Stimulated activated CD8-positive, alpha-beta memory T cell treated with anti-CD3 and anti-CD28 coated beads, Interleukin-7, amount 100 ng/mL, for 48 hours (primary cell): ENCODE measurements at places on chromosomes 16 and 17.

DNA sequence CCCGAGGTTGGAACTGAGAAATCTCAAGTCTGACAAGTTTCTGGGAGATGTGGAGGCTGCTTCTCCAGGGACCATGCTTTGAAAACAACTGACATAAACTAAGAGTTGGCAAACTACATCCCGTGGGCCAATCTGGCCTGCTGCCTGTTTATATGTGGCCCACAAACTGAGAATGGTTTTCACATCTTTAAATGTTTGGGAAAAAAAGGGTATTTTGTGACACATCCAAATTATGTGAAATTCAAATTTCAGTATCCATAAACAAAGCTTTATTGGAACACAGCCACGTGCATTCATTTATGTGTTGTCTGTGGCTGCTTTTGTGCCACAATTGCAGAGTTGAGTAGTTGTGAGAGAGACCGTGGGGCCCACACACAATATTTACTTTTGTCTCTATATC lies 163.8 kb upstream of the PIRT start:
- no peak for DNase-seq

DNA sequence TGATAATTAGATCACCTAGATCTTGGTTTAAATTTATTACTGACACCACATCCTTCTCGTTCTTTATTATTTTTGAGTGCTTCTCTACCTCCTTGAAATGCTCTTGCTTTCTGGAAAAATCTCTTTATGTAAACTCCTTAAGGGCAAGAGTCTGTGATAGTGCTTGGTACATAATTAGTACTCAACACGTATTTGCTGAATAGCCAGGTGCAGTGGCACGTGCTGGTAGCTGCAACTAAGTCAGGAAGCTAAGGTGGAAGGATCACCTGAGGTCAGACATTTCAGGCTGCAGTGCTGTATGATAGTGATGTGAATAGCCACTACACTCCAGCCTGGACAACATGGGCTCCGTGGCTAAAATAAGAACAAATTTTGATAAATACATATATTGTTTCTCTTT lies 63.0 kb downstream of the PPM1E start:
- no peak for DNase-seq

GRCh38 chr16:18839555-18839954 lies 38.2 kb upstream of the ARL6IP1 start:
- no peak for DNase-seq

DNA sequence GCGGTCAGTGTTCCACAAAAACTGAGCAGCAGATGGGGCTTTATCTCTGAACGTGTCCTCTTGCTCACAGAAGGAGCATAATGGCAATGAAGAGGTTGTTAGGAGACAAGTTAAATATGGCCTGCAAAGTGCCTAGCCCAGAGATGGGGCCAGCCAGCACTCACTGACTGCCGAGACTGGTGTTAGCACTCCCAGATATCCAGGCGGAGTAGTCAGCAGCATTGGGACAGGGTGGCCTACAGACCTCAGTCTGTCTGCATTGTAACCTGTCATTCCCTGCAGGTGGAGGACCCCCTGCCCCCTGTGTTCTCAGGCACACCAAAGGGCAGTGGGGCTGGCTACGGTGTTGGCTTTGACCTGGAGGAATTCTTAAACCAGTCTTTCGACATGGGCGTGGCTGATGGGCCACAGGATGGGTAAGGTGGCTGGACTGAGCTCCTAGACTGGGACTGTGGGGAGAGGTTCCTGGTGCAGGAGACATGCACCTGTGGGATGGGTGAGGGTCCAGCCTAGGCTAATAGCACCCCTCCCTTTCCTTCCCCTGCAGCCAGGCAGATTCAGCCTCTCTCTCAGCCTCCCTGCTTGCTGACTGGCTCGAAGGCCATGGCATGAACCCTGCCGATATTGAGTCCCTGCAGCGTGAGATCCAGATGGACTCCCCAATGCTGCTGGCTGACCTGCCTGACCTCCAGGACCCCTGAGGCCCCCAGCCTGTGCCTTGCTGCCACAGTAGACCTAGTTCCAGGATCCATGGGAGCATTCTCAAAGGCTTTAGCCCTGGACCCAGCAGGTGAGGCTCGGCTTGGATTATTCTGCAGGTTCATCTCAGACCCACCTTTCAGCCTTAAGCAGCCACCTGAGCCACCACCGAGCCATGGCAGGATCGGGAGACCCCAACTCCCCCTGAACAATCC lies 4.2 kb downstream of the MFAP4 start:
- no peak for DNase-seq

GRCh38 chr17:12438813-12439586 lies 226.7 kb upstream of the MYOCD start:
- no peak for DNase-seq

DNA sequence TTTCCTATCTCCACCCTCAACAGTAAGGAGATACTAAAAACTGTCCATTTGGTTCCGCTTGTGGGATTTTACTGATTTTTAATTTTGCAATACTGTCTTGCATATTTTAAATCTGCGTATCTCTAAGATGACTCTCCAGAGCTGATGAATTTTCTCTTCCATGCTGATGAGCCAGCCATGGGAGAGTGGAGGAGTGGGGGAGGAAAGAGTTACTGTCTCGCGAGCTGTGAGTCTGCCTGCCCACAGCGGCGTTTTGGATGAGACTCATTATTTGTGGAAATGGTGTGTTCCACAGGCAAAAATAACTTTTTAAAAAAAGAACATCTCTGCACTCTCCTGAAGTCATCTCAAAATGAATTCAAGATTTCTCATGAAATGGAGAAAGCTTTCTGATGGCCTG lies 34.6 kb upstream of the MYOCD start:
- no peak for DNase-seq

GRCh38 chr16:57358527-57359095 lies at the start of gene CCL22:
TSS of gene CCL22 (plus strand) at chr16:57358783. CDS start at chr16:57358817, 34 bp downstream.
- DNase-seq = no peak

DNA sequence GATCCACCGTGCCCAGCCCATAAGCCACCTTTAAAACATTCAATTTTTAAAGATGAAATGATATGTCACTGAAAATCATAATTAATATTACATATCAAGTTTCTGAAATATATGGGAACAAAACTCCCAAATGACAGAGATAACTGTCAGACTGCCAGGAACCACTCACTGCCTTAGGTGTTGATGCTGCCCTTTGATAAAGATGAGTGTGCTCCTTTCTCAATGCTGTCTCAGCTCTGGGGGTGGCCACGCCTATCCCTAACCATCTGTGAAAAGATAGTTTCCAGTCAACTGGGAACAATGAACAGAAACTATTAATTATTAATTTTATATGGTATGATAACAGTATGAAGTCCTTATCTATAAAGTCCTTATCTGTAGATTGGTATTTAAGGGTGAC lies 177.7 kb downstream of the MYO1D start:
- DNase-seq = no peak

GRCh38 chr16:1010251-1010650 lies 28.7 kb downstream of the SOX8 start:
- DNase-seq = no peak

DNA sequence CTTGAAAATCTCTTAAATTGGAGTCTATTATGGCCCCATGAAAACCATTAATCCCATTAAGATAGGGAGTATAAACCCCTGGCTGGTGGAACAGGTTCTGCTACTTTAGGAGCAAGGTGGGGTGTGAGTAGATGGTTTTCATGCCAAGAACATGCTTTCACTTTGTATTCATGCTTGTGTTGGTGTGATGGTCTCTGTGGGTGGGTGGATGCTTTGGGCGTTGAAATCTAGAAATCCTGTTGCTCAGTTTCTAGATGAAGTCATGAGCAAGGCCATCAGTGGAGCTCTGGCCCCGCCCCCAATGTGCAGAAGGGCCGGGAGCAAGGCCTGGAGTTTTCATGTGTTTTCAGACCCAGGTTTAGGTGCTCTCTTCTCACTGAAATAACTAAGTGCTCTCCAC lies 20.1 kb downstream of the PLD6 start:
- no peak for DNase-seq

- DNase-seq = no peak
Measured at GRCh38 chr16:89575247-89576152, at the start of gene CPNE7. TSS of gene CPNE7 (plus strand) at chr16:89575758. CDS start at chr16:89575898, 140 bp downstream.

DNA sequence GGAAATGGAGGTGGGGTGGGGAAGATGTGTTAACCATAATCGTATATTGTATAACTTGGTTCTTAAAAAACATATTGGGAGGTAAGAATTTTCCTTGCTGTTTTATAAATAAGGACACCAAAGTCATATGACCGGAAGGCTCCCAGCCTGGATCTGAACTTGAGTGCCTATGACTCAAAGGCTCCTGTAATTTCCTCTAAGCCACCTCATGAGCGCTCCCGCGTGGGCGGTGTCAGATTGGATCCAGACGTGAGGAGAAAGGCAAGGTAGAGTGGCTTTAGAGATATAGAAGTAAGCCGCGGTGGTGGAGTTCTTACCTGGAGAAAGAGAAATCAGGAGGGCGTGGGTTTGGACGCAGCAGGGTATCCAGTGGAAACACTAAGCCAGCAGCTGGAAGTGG lies 196.2 kb upstream of the NLRP1 start:
- DNase-seq = no peak

DNA sequence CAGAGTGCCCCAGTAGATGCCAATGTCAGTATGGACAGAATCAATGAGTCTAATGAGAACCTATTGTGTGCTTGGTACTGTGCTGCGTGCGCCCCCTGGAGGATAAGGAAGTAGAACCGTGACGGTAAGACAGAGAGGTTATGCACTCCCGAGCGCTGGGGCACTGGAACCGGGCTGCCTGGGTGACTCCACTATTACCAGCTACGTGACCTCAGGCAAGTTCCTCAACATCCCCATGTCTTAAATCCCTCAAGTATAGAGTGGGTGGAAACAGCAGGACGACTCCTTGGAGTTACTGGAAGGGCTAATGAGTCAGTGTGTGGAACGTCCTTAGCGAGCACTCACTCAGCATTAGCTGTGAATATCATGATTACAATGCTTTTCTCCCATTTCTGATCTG lies 16.2 kb downstream of the CHST4 start:
- peak; percentile 29 for DNase-seq

DNA sequence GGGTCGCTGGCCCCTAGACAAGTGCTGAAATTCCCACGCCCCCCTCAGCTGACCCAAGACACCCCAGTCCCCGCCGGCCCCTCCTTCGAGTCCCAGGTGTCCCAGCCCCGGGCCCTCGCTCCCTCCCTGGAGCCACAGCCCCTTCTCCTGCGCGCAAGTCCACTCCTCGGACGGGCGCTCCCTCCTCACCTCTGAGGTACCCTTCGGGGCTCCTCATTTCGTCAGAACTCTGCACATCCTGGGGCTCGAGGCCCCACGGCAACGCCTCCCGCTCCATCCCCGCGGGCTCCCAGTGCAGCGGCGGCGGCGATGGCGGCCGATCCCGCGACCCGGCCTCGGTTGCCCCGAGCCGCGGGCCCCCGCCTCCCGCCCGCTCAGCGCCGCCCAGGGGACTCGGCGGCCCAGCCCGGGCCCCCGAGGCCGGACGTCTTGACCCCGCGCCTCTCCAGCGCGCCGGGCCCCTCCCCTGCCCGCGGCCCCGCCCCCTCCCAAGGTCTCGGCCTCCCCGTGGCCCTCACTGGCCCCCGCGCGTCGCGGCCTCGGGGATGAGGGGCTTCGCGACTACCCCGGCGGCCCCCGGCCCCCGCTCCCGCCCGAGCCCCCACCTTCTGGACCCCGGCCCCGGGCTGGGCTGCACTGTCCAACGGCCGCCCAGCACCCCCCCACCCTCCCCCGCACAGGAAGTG lies at the start of gene ZNF768:
Gene ZNF768 (minus strand): TSS at position 430 of the 686 bp plus-strand sequence. CDS start 153 bp downstream, at position 277.
- DNase-seq = no peak

DNA sequence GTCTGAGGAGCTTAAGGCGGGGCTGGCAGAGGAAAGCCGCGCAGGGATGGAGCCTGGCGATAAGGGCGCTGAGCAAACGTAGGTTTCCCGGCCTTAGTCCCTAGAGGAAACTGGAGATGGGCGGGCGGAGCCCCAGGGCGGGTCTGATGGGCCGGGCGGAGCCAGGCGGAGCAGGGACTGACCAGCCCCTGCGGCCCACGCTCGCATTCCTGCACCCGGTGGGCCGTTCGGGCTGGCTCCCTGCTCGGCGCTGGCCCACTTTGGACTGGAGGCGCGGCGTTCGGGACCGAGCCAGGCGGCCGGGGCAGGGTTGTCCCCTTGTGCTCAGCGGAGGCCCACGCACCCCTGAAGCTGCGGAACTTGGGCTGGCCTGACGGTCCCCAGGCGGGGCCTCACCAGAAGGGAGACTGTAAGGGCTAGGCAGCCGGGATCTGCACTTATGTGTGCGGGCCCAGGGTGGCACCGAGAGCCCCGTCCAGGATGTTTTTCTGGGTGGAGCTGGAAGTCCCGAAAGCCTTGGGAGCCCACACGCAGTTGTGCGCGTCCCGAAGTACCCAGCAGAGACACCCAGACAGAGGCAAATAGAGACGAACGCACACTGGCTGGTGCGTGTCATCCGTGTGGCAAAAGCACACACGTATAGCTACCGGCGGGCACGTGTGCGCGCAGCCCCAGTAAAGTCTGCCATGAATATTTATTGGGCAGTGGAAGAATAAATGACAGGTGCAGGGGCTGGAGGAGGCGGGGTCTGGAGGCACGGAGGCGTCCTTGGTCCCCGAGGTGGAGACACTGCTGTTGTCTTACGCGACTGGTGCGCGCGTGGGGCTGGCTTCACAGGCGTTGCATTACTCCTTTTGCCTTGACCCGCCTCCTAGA lies 1.4 kb downstream of the PYDC1 start:
- DNase-seq = no peak

GRCh38 chr16:65668064-65668595 lies 546.3 kb upstream of the CDH11 start:
- DNase-seq = no peak

- DNase-seq = no peak
Measured at GRCh38 chr17:29618272-29619065, 4.2 kb downstream of the CORO6 start.

GRCh38 chr17:35002876-35003551 lies 22.7 kb downstream of the LIG3 start:
- DNase-seq = no peak

GRCh38 chr16:51120730-51121347 lies 30.2 kb downstream of the SALL1 start:
- no peak for DNase-seq

DNA sequence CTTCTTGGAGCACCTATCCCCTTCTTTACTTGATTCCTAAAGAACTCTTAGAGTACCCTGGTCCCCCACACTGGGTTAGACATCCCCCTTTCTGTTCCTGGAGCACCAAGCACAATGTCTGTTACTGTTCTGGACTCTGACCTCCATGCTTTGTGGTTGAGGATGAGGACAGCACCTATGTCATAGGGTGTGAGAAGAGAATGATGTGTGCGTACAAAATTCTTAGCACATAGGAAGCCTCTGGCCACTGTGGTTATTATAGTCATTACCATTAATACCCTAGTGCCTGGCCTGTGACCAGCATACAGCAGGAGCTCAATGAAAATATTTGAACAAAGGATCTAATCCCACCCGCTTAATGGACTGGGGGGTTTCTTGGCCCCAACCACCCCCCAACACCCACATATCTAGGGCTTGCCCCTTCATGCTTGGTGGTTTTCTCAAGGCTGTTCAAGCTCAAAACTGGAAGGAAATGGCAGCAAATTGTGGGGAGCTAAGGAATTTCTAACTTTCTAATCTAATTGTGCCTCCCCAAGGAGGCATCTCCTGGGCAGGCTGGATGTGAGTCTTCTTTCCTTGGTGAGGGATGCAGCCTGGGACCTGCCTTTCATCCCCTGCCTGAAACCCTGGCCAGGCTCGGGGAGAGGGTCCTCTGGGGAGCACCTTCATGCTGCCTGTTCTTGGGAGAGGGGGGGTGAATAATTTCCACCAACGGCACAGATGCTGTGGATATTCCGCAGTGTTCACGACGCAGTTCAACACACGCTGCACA lies 1.5 kb upstream of the CMIP start:
- DNase-seq = no peak

GRCh38 chr16:53282975-53283946 lies 151.0 kb upstream of the RBL2 start:
- DNase-seq = no peak
